ENCODE measurements at places on chromosomes 1 and 21. TPM values are rescaled to one million over a fixed set of nuclear protein-coding genes. Genes with fewer than 3 reads are reported as not detected.

The CR1 gene
- not detected for total RNA-seq

The FYB2 gene
- total RNA-seq, result not detected

The KCNA3 gene
- total RNA-seq, result not detected

The CENPL gene
- 13.0 TPM for total RNA-seq

The RGS18 gene
- total RNA-seq, result not detected

The FNDC5 gene
- total RNA-seq, result not detected

The BARHL2 gene
- not detected for total RNA-seq
